RKO (cell line): ENCODE measurements at places on chromosomes 2 and 18.

DNA sequence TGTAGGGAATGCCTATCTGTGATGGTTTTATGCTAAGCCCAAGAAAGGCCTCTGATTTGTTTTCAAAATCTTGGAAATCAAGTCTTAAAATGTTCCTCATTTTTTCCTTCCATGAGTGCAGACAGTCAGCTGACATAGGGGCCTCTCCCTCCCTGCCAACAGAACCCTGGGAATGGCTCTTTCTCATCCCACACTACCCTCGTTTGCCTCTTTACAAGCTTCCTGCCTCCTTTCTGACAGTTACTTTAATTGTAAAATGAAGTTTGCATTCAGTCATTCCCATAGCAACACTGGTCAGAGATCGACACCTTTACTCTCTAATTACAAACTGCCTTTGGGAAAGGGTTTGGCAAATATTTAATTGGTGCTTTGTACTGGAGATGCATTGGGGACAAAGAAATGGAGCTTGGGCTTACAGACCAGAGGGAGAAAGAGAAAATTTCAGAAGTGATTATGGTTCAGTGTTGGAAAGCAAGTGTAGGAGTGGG, 25.4 kb downstream of the KIF5C start:
- no peak for DNase-seq

- DNase-seq, result peak; percentile 41
These were observed at the start of gene RAB27B for GRCh38 chr18:54828281-54828881. Gene RAB27B (plus strand): TSS chr18:54828477. CDS start chr18:54877586, 49,109 bp downstream.

DNA sequence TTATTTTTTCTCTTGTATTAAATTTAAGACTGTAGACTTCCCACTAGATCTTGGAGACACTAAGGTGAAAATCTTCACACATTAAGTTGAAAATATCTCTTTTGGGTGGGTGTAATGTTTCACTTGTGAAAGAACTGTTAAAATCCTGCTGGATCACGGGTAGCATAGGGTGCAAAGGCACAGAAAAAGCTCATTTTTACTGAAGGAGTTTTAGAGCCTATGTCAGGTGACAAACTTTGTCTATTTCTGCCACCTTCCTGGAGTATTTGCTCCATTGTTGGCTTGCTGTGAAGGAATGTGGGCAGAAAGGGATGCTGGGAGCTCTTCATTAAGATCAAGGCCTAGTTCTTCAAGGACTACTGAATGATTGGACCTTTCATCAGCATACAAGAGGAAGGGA, 119.4 kb downstream of the FMNL2 start:
- DNase-seq, result no peak

- no peak for DNase-seq
These were observed 137.1 kb downstream of the LCLAT1 start for GRCh38 chr2:30584116-30584515.

GRCh38 chr2:210456571-210456970, 20.0 kb downstream of the LANCL1 start:
- no peak for DNase-seq

- no peak for DNase-seq
These were observed 5.9 kb downstream of the GYPC start for GRCh38 chr2:126661702-126662500.

- no peak for DNase-seq
These were observed 40.5 kb upstream of the PEX13 start for GRCh38 chr2:60976875-60977561.
